Activated T-helper 17 cell treated with anti-CD3 and anti-CD28 coated beads, Interleukin-2, amount 50 U/mL, for 72 hours (primary cell): ENCODE measurements at places on chromosomes 5 and 9. TPM values are rescaled to one million over a fixed set of nuclear protein-coding genes. Genes with fewer than 3 reads are reported as not detected.

DNA sequence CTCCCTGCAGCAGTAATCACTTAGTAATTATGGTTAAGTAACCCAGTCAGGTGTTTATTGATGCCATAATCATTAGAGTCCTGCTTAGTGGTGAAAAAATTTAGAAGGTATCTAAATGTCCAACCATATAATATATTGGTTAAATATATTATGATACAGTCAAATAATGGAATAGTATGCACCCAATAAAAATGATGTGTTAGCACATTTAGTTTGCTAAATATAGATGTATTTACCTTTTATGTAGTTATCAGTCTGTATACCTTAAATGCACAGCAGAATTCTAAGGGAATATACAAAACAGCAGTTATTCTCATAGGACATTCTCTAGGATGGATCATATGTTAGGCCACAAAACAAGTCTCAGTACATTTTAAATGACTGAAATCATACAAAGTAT is 90.4 kb downstream of the PRKACG start:
- ATAC-seq, result no peak

- ATAC-seq, result no peak
Measured at GRCh38 chr5:51958473-51958872, 575.2 kb downstream of the ISL1 start.

FIBCD1 gene
- not detected for total RNA-seq

- ATAC-seq, result no peak
Measured at GRCh38 chr5:116953251-116953930, 378.8 kb upstream of the SEMA6A start.

GRCh38 chr5:82694711-82695285 is 382.4 kb downstream of the TMEM167A start:
- no peak for ATAC-seq

FOXD4L3 gene
- total RNA-seq, result not detected
